ENCODE measurements at places on chromosomes 6 and 20. TPM values are rescaled to one million over a fixed set of nuclear protein-coding genes. Genes with fewer than 3 reads are reported as not detected.

SIRPB2 gene
- polyA plus RNA-seq = 0.10 TPM

HLA-DRA gene
- polyA plus RNA-seq = 296 TPM

CST2 gene
- polyA plus RNA-seq = not detected

TRIM40 gene
- polyA plus RNA-seq = not detected

NRSN1 gene
- not detected for polyA plus RNA-seq

LY6G6F gene
- not detected for polyA plus RNA-seq

HTR1E gene
- polyA plus RNA-seq = not detected

SLC2A10 gene
- polyA plus RNA-seq = not detected

PPARD gene
- polyA plus RNA-seq = 3.8 TPM

EYS gene
- polyA plus RNA-seq = 0.03 TPM

SCUBE3 gene
- 0.11 TPM for polyA plus RNA-seq

TAF4 gene
- polyA plus RNA-seq = 0.83 TPM

REPS1 gene
- 23.5 TPM for polyA plus RNA-seq

C6orf118 gene
- polyA plus RNA-seq = not detected

OR2H1 gene
- not detected for polyA plus RNA-seq

SIM1 gene
- polyA plus RNA-seq = 0.51 TPM

LY6G5C gene
- polyA plus RNA-seq = 11.4 TPM

TREML2 gene
- 0.64 TPM for polyA plus RNA-seq

STX11 gene
- polyA plus RNA-seq = 24.9 TPM

WFDC2 gene
- not detected for polyA plus RNA-seq
